HFFc6 (cell line): ENCODE measurements at places on chromosomes 6 and 20. TPM values are rescaled to one million over a fixed set of nuclear protein-coding genes. Genes with fewer than 3 reads are reported as not detected.

Gene HLA-DQB1
- not detected in 3 replicates for total RNA-seq

Gene SCUBE3
- 37.0 and 71.3 TPM in 2 replicates for total RNA-seq

Gene PAX1
- total RNA-seq = not detected in 2 replicates

GRCh38 chr6:163985710-163986109 lies 571.2 kb downstream of the QKI start:
- no peak overlapping the region for H3K4me3 ChIP-seq
- H3K27me3 ChIP-seq = peaks cover 2% of the 10 kb centered on the region; the same call in 1 of the 2 replicates
- DNase-seq = no peak

GRCh38 chr6:21220271-21220987 lies 373.1 kb upstream of the SOX4 start:
- peaks cover 7% of the 10 kb centered on the region for H3K4me1 ChIP-seq
- no peak overlapping the region for H3K4me3 ChIP-seq
- H3K27me3 ChIP-seq = no peaks in the 10 kb centered on the region; the same call in 1 of the 2 replicates

DNA sequence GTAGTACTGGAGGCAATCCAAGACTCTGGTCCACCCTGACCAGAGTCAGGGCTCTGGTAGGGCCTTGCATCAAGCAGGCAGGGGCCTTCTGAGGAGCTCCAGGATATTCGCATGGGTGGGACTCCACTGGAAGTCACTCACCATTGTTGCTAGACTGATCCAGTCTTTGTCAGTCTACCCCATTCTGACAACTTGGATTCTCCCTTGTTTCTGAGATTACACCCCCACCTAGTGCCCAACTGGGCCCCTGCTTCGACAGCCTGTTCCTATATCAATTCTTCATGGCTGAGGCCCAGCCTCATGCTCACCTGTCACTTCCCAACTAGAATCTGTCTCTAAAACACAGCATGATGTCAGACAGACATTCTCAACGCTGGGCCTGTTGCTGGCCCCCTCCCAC lies 5.2 kb downstream of the SLC35D3 start:
- no peak overlapping the region for H3K27ac ChIP-seq
- H3K27me3 ChIP-seq = peaks cover 21% of the 10 kb centered on the region
- peak; percentile 3 for DNase-seq
- no peak overlapping the region for H3K4me3 ChIP-seq
- H3K4me1 ChIP-seq = no peaks in the 10 kb centered on the region

GRCh38 chr6:169542491-169542890 lies 159.3 kb downstream of the WDR27 start:
- peaks cover 12% of the 10 kb centered on the region for H3K36me3 ChIP-seq
- H3K27me3 ChIP-seq = peaks cover 2% of the 10 kb centered on the region; the same call in 1 of the 2 replicates
- no peak overlapping the region for H3K4me3 ChIP-seq
- no peak for DNase-seq

GRCh38 chr6:168990019-168990751 lies 263.5 kb downstream of the THBS2 start:
- H3K27me3 ChIP-seq = no peaks in the 10 kb centered on the region; the same call in 1 of the 2 replicates
- DNase-seq = no peak
- H3K4me3 ChIP-seq = no peak overlapping the region
- H3K36me3 ChIP-seq = no peaks in the 10 kb centered on the region

DNA sequence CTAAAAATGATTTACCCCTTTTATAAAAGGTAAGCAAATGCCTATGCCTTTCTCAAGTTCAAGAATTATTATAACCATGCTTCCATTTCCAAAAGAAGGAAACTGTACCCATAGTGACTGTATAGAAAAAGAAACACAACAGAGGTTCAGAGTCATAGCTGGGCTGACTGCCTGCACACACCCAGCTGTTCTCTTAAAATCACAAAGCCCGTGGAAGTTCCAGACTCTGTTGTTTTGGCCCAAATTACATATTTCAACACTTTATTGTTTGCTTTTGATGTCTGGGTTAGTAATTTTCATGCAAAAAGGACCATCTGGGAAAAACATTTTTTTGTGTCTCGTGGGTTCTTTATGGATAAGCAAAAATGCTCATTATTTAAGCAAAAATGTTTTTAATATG lies 99.2 kb downstream of the LCA5 start:
- H3K27me3 ChIP-seq = peaks cover 2% of the 10 kb centered on the region; the same call in 1 of the 2 replicates
- H3K4me1 ChIP-seq = no peaks in the 10 kb centered on the region
- no peak for DNase-seq
- H3K27ac ChIP-seq = no peak overlapping the region

- no peak for DNase-seq
- H3K27ac ChIP-seq = no peak overlapping the region
- peaks cover 6% of the 10 kb centered on the region for H3K27me3 ChIP-seq
- no peaks in the 10 kb centered on the region for H3K4me1 ChIP-seq
These were observed 31.2 kb upstream of the MANEA start for GRCh38 chr6:95546148-95546547.
